H7 (cell line): ENCODE measurements at places on chromosomes 13 and 19. TPM values are rescaled to one million over a fixed set of nuclear protein-coding genes. Genes with fewer than 3 reads are reported as not detected.

DNA sequence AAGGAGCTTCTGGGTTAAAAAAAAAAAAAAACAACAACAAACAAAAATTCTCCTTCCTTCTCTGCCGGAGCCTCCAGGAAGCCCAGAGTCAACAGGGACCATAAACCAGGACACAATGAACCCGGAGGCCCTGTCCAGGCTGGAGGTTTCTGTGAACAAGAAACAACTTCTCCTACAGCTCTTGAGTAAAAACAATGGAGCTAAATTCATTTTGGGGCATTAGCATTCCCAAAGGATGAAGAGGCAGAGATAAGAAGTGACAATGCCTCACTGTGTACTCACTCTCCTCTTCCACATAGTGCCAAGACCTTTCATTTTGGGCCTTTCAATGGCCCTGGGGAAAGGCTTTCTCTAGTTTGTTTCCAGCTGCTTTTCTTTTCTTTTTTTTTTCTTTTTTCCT, 9.0 kb downstream of the RHPN2 start:
- DNase-seq: no peak

GRCh38 chr13:30679483-30680330, 55.6 kb upstream of the ALOX5AP start:
- peak; percentile 77 for DNase-seq

GRCh38 chr19:5950741-5951140, 27.2 kb downstream of the RANBP3 start:
- no peak for DNase-seq

- no peak for DNase-seq
Observed at GRCh38 chr13:28610996-28611395, 47.9 kb upstream of the POMP start.

- peak; percentile 98 for DNase-seq
Observed at GRCh38 chr19:4597975-4598671, 38.6 kb upstream of the SEMA6B start.

DNA sequence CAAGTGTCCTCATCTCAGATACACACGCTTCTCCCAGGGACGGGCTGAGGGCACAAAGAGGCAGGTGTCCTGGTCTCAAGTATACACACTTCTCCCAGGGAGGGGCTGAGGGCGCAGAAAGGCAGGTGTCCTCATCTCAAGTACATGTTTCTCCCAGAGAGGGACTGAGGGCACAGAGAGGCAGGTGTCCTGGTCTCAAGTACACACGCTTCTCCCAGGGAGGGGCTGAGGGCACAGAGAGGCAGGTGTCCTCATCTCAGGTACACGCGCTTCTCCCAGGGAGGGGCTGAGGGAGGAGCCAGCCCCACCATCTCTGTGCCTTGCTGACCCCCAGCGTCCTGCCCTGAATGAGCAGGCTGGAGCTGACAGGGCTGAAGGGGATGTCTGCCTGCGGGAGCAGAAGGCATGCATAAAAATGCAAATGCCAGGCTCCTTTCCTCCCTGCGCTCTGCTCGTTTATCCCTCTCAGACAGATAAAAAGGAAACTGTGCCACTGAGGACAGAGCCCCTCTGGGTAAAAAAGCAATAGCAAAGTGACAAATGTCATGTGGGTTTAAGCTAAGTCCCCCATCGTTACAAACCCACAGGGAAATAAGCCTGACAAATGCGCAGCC, 96.1 kb upstream of the UQCRFS1 start:
- peak; percentile 79 for DNase-seq

GRCh38 chr19:48608798-48609263, 2.3 kb downstream of the SPACA4 start:
- DNase-seq: peak; percentile 88

DNA sequence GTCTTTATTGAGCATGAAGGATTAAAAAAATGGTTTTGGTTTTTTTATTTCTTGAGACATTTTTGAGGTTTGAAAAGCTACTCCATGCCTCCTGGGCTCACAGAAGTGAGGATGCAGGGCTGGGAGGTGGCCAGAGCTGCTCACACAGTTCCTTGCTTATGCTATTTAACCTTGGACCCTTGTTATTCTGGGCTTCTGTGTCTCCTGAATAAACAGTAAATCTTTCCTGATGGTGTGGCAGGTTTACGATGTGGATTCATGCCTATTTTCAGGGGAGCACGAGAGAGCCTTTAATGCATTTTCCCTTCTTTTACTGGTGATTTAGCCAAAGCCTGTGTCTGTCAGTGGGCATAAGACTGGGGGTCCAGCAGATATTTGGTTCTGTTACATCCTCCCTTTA, 34.3 kb upstream of the PCDH8 start:
- DNase-seq: no peak

- DNase-seq: no peak
Observed at GRCh38 chr19:51644636-51645271, 1.9 kb downstream of the SIGLEC14 start.

DNA sequence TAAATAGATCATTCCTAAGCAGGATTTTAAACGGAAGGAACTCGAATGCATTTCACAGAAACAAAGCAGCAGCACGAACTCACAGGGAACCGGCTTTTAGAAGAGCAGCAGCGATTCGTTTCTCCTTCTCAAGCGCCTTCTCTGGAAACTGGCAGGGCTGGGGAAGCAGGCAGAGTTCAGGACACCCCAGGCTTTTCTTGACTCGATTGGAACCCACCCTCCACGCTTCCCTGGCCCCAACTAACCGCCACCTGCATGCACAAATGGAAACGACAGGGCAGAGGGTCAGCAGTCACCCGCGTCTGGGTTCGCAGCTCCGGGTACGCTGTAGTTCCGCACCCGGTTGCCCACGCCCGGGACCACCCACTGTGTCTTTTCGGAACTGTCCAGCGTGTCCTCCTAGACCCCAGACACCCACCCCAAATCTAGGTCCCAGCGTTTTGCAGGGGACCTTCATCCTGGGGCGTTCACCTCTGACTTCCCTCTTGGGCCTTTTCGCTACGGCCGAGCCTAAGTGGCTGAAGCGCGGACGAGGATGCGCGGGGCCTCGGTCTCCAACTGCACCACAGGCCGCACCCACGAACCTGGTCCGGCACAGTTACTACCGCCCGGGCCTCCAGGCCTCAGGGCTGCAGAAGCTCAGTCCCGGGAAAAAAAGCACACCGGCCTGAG, 500 bp downstream of the ZFP30 start:
- DNase-seq: peak; percentile 73

DNA sequence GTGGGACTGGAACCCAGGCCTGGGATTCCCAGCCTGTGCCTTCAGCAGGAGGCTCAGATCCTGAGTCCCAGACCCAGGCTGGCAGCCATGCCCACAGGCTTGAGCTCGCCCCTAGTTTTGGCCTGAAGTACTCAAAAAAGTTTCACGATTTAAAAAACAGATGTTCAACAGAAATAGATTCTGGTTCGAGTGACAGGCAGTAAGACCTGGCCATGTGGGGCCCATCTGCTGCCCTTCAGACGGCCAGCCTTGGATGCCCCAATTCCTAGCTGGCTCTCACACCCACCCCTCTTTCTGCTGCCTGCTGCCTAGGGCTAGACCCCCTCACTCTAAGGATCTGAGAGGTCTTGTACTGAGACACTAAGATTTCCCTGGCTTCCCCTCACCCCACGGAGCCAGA, 2.8 kb upstream of the DMPK start:
- no peak for DNase-seq

DNA sequence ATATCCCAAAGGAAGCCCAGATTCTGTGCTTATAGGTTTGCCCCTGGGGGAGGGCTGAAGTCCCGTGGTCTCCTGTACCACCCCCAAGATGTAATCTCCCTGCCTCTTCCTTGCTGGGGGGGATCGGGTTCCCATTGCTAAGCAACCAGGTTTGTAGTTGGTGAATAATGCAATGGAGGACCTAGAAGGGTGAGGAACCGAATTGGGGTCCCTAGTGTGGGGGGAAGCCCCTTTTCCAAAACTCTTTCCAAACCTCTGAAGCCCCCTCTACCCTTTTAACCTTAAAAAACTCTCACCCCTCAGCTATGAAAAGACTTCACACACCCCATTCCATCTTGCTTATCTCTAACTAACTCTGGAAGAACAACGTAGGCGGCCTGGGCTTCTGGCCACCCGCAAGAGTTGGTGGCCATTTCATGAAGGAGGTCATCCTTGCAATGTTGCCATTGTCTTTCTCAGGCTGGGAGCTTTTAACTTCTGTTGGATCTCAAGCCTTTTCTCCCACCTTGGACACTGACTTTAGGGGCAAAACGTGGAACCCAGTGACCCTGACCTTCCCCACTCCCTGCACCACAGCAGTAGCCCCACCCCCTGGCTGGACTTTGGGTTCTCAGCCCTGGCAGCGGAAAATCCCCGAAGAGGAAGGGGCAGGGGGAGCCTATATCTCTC, 661 bp downstream of the PALM3 start:
- peak; percentile 8 for DNase-seq

DNA sequence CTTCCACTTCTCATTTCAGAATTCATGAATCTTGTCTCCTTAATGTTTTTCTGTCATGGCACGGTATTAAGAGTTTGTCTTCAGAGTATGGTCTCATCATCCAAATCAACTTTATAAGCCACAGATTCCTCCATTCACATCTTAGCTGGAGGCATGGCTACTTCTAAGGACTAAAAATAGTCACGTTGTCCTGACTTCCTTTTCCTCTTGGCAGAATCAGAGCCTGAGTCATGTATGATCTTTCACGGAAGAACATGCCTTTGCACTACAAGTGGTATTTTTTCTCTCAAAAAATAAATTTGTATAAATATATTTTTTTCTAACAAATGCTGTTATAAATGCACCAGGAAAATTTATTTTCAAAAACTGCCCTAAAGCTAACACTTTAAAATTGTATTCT, 71.4 kb downstream of the ALOX5AP start:
- DNase-seq: no peak

DNA sequence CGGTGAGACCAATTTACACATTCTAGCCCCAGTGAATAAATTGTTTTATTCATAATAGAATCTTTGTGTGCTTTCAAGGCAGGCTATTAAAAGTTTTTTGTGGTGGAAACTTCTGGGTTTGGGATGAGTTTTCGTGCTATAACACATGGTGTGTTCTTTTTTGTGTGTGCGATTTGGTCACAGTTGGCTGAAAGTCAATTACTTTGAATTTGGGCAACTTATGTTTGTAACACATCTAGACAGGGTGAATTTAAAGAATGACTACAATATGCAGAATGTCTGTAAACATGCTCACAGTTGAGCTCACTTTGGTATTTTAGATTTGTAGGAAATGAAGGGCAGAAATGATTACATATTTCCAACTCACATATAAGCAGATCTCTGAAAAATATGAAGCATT, 307.1 kb downstream of the OXGR1 start:
- no peak for DNase-seq

DNA sequence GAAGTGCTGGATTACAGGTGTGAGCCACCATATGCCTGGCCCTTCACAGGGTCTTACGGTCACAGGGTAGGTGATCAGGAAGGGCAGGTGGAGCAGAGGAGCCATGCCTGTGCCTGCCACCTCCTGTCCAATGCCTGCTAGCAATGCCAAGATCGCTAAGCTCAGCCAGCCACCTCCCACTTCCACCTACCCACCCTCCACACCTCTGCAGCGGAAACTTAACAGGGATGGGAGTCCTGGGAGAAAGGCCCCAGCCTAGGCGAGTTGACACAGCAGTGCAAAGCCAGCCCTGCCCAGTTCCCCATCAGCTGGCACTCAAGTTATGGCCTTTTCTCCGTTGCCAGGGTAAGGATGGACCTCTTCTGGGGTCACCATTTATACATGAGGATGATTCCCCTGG, 15.9 kb upstream of the FCHO1 start:
- peak; percentile 31 for DNase-seq

DNA sequence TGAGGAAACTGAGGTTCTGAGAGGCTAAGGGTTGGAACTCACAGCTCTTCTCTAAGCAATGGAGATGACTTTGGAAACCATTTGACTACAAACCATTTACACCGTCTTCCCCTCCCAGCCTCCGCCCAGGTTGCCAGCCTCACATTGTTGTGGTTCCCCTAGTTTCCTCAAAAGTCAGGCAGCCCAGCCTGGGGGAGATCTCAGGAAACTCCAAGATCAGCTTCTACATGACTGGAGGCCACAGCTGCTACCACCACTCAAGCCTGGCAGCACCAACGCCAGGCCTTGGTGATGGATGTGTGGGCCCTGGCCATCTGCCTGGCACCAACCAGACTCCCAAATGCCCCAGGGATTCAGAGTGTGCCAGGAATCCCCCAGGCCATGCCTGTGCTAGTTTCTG, 207.9 kb downstream of the TSHZ3 start:
- DNase-seq: no peak

The LILRA5 gene
- total RNA-seq: not detected in 2 replicates

The SHISA7 gene
- 0.04 and 0.07 TPM in 2 replicates for total RNA-seq

The LILRA1 gene
- total RNA-seq: not detected in 2 replicates

The GGN gene
- 0.11 and 0.21 TPM in 2 replicates for total RNA-seq

The DDA1 gene
- 32.8 and 50.8 TPM in 2 replicates for total RNA-seq

The VN1R4 gene
- total RNA-seq: not detected in 2 replicates

The CTXN1 gene
- 5.0 and 10.7 TPM in 2 replicates for total RNA-seq
